ENCODE measurements at places on chromosomes 3 and 15.

DNA sequence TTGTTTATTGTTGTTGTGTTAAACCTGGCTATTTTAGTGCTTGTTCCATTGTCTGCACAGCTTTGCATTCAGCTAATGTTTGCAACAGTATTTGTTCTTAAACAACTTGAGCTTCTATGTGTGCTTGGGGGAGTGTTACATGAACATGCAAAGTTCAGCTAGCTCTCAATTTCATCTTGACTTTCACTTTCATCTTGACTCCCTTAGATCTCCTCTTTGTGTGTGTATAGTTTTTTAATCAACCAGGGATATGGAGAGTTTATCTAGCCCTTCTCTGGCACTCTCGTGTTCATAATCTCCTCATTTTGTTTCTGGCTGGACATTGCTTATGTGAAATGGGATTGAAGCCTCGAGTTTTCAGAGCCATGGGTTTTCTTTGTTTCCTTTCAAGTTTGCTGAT lies 212.4 kb upstream of the ZBTB20 start:
- no peak for DNase-seq

DNA sequence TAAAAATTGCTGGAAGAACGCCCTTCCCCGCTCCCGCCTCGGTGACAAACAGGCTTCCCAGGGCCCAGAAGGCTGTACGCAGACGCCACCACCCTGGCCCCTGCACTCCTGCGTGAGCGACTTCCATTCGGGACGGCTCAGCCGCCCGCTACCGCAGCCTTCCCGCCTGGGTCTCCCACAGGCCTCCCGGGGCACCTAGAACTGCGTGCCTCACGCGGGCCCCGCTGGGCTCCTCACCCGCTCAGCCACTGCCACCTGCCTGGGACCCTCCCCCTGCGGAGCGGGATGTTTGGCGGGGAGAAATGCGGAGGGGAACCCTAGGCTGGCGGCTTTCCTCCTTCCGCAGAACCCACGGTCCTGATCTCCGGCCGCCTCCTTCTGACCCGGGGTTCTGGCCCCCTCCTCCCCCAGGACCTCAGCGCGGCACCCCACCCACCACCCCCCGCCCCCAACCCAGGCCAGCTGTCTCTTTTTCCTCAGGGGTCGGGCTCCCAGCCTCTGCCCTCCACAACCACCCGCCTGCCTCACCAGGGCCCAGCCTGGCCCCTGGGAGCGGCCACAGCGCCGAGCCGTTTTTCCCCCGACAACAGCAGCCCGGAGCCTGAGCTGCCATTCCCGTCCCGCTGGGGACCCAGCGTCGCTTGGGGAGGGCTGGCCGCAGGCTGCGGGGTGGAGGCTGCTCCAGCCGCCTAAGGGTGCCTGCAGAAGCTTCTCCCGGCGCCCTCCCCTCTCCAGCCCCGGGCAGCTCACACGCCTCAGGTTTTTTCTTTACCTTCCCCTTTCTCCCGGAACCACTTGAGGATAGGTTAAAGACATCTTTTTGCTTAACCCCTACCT lies 27.6 kb upstream of the RAB7A start:
- no peak for DNase-seq

DNA sequence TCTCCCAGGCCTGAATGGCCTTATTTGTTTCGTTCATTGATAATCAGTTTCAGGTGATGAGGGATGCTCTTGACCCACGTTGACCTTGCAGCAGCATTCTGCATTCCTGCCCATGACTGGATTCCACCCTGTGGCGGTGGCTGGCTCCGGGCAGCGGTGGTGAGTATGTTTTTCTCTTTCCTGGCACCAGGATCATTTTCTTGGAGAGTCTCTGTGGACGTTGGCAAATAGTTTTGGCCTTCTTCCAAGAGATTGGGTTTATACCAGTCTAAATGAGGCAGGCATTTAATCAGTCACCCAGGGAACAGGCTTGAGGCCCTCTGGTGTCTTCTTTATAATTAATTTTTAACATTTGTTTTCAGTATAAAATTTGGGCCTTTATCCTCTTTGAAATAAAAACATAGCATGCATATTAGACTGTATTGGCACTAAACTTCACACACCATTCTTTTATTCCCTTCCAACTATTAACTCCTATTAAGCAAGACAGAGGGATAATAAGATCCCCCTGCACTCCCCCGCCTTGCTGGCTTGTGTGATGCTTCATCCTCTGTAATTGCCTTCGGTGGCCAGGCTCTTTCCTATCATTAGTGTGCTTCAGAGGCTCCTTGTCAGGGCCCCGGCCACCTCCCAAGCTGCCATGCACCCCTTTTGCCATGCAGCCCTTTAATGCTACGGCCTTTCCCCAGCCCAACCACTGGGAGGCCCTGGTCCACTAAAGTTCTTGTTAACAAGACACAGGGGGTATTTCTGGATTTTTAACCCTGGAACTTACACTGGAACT lies 176.2 kb upstream of the TOPAZ1 start:
- no peak for DNase-seq

DNA sequence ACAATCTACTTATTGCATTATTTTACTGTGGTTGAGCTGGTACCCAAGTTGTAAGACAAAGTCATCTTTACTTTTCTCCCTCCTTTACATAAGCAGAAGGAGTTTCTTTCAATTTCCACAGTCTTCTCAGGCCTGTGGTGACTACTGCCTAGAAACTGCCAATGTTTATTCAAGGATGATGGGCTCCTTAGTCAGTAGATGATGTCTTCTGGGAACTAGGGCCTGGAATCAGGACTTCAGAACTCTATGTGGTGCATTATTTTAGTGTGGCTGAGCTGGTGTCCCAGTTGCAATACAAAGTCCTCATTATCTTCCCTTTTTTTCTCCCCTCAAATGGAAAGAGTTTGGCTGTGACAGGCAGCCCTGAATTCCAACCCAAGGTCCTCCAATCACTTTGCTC lies 1762.5 kb downstream of the SI start:
- DNase-seq = no peak

GRCh38 chr15:46304321-46304720 lies 669.5 kb downstream of the SQOR start:
- no peak for DNase-seq

- DNase-seq = no peak
Observed at GRCh38 chr15:64524778-64525177, 64.4 kb downstream of the ZNF609 start.

DNA sequence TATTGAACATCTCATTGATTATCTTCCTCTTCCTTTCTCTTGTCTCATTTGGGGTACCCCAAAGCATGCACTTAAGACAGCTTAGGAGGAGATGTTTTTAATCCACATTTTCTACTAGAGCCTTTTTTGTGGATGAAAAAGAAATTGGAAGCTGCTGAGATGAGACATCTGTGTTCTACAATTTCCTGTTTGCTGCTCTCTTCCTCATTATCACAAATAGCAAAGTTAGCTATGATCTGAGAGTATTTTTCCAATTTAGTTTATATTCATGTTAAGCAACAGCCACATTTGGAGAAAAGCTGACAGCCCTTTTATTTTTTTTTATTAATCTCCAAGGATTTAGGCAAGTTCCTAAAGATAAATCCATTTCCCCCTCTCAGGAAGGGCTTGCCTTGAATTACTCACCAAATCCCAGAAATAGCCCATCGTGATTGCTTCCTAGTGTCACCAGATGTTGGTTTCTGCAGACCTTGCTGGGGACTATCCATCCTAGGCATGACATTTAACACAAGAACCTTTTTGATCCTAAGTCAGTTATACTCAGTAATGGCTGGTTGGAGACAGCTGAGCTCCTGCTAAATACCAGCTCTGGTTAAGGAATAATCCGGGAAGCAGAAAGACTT lies 70.8 kb upstream of the FILIP1L start:
- DNase-seq = no peak

DNA sequence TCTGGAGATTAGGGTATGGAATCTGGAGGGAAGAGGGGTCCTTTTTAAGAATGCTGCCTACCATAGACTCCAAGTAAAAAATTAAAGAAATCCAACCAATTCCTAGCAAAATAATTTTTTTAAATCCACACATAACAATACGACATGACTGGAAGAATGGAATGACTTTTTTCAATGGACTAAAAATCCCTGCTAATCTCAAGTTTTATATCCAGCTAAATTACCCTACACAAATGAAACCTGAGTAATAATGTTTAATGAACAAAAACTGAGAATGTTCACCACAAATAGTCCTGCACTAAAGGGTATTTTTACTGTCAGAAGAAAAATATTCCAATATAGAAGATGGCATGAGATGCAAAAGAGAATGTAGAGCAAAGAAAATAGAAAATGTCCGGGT lies 220.3 kb upstream of the AGTR1 start:
- DNase-seq = no peak

- DNase-seq = no peak
Observed at GRCh38 chr3:167653155-167653554, 587 bp downstream of the WDR49 start.

DNA sequence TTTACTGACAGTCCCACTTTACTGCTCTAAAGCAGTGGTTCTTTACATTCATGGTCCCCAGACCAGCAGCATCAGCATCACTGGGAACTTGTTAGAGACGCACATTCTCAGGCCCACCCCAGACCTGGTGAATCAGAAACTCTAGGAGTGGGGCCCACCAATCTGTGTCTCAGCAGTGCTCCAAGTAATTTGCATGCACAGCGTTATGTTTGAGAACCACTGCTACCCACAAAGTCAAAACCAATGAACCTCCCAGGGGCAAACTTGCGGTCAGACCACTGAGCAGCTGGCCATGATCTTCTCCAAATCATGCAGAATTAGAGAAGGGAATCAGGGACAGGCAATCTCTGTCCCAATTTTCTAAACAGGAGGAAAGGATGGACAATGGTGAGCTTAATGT lies 58.5 kb downstream of the ST8SIA2 start:
- DNase-seq = no peak

GRCh38 chr3:116350119-116350733 lies 95.1 kb downstream of the LSAMP start:
- no peak for DNase-seq

DNA sequence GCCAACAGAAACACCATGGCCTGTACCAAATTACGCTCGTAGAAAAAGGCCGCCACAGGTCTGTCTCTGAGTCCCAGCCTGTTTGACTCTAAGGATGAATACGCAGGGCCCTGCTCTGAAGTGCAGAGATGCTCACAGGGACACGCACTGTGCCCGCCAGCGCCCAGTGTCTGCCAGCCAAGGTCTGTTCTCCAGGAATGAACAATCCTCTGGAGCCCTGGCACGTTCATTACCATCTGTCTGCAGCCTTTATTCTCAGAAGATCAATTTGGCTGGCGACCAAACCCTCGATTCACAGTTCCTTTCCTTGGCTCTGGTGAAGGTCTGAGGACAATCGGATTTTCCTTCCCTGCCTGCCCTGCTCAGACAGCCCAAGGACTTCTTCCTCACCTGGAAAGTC lies 66.3 kb downstream of the NIPA2 start:
- no peak for DNase-seq

GRCh38 chr3:35194666-35195065 lies 444.7 kb upstream of the ARPP21 start:
- no peak for DNase-seq

DNA sequence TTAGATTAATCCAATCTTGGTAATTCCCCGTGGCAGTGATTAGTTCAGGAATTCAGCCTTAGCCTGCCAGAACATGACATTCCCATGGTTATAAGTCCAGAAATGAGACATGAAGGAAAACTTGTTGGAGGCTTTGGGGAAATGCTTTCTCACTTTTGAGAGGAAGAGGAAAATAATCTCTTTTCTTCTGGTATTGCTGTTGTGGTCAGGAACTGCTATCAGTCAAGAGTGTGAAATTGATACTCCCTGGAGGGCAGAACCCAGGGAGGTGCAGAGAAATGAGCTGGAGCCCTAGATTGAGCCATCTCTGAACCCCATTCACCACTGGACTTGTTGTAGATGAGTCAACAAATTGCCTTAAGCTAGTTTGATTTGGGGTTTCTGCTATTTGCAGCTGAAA lies 38.6 kb upstream of the APH1B start:
- no peak for DNase-seq

DNA sequence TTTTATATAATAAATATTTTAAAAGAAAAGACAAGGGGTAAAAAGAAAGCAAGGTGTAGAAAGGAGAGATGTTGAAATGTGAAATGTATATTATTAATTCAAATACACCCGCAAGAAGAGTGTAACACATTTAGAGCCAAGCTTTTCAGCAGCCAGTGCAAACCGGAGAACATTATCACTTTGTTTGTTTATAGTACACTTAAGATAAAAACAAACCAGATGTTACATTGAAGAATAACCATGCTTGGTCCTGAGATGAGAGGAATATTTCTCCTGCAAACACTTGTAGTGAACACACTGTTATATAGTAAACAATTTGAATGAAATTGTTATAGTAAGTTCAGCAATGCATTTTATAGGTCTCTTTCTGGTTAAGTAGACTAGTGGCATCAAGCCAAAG lies 1441.5 kb downstream of the OTOL1 start:
- no peak for DNase-seq

DNA sequence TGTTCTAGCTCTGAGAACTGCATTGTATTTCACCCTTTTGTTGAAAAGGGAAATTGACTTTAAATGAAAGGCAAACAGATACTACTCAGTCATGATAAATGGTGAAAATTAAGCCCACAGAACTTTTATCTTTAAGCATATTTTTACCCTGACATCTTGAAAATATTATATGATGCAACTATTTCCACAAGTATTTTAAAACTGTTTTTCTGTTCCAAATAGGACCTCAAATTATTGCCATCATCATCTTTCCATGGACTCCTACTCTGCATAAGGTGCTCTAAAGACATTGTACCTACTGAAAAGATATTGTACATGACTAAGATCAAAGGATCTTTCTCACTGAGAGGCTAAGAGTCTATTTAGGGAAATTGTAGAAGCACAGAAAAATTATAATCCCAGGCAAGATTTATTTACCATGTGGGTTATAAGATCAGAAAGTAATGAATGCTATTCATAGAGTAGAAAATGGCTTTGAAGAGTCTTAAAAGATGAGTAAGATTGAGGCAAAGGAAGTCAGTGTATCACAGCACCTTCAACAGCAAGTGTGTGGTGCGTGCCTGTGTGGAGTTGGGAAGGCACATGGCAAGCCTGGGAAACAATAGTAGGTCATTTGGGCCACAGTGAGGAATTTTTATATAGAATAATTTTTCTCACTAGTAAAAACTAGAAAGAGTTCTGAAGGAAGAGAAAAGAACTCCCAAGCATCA lies 68.8 kb downstream of the VGLL3 start:
- no peak for DNase-seq

DNA sequence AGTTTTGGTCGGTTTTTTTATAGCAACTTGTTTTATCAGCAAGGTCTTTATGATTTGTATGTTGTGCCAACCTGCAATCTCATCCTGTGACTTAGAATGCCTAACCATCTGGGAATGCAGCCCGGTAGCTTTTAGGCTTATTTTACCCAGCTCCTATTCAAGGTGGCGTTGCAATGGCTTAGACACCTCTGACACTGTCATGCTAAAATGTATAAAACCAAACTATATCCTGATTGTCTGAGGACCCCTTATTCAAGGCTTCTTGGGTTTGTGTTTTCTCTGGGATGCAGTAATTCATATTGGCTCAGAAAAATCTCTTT lies 209.0 kb upstream of the ALCAM start:
- DNase-seq = no peak

GRCh38 chr3:78880603-78881461 lies 887.0 kb downstream of the ROBO1 start:
- DNase-seq = no peak

- no peak for DNase-seq
Observed at GRCh38 chr3:107718547-107718946, 195.8 kb downstream of the BBX start.

GRCh38 chr3:70832089-70832833 lies 519.8 kb upstream of the MDFIC2 start:
- no peak for DNase-seq

All from activated naive CD4-positive, alpha-beta T cell (primary cell).